ENCODE measurements at places on chromosomes 1 and 21. TPM values are rescaled to one million over a fixed set of nuclear protein-coding genes. Genes with fewer than 3 reads are reported as not detected.

DNA sequence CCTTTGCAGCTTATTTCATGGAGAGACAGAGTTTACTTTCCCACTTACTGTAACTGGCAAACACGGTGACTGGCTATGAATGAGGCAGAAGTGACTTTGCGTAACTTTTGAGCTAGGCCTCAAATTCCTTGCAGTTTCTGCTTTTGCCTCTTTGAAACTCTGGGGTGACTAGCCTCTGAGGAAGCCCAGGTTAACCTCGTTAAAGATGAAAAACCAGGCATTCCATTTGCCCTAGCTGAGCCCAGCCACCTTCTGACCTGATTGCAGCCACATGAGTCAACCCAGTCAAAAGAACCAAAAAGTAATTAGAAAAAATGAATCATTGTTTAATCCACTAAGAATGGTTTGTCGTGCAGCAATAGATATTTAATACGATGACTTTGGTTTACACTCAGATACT, 20.4 kb downstream of the PRMT6 start:
- DNase-seq = no peak

DNA sequence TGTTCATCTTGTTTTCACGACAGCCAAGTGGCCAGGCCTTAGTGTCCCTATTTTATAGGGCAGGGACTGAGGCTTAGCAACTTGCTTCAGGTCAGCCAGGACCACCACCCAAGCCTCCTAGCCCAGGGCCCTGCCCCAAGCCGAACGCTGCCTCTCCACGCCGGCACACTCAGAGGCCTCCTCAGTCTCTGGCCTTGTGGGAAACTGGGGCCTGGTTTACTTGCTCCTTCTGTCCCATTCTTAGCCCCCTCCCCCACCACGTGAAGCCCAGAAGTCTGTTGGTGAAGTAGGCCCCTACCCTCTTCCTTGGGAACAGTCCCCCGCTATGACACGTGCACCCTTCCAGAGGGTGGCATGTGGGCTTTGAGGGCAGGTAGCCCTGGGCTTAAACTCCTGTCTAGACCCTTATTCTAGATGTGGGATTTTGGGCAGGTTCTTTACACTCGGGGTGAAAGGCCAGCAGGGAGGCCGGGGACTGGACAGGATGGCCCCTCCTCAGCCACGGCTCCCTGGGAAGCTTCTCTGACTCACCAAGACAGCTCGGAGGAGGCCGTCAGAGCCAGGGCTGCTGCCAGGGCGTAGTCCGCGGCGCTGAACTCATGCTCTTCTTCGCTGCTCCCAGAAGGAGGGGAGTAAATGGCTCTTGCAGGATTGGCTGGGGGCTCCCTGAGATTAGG, 4.3 kb downstream of the MYOM3 start:
- DNase-seq = no peak

GRCh38 chr21:22725436-22725835, 1727.2 kb downstream of the NCAM2 start:
- no peak for DNase-seq

DNA sequence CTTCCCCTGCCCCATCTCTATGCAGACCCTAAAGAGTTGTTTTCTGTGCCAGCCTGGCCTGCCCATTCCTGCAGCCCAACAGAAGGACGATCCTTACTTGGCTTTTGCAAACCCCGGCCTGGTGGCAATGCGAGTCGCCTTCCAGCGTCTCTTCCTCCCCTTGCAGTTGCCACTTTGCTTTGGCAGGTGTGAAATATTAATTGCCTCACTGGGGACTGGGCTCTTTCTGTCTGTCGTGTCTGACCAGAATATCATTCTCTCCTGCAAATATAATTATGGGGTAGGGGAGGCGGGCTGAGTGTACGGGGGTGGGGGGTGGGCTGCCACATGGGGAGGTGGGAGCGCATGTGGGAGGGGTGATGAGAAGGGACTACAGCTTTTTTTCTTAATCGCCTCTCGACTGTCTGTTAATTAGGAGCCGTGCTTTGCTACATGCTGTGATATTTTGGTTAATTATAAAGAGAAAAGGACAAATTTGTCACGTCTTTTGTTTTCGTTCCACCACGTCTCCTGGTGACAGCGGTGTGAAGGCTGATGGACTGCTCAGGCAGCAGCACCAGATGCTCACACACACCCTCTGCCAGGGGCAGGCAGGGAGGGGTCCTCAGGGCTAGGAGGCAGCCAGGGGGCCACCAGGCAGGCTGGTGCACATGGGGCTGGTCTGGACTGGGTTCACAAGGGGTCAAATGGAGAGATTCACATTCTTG, 80.1 kb upstream of the CD34 start:
- DNase-seq = no peak

GRCh38 chr1:89863165-89863830, 42.5 kb downstream of the LRRC8D start:
- DNase-seq = no peak

GRCh38 chr1:39105841-39106765, 80.0 kb downstream of the NDUFS5 start:
- peak; percentile 84 for DNase-seq

DNA sequence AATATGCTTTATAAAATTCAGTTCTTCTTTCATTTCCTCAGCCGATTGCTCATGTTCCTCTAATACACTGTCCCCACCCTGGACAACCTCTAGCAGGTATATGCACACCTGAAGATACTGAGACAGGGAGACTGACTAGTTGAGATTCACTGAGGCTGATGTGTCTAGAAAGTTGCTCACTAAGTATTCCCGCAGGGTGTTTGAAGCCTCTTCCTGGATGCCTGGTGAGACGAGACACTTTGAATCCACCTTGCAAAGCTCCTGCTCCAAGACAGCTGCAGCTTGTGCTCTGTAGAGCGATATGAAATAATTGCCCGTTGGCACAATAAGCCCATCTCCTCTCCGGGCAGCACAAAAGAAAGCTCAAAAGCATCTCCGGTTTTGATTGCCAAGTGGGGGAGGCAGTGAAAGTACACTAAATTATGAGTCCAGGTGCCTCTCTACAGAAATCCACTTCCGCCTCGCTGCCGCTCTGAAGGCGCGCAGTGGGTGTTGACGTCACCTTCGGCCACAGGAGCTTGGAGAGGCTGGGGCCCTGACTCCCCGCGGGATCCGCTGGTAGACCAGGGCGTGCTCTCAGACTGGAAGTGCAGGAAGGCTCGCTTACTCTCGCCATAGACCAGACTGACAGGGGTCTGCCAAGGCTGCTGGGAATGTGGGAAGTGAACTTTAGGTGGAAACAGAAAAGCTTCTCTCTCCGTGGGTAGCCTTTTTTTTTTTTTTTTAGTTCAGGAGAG, 46.3 kb downstream of the GPA33 start:
- peak; percentile 80 for DNase-seq

DNA sequence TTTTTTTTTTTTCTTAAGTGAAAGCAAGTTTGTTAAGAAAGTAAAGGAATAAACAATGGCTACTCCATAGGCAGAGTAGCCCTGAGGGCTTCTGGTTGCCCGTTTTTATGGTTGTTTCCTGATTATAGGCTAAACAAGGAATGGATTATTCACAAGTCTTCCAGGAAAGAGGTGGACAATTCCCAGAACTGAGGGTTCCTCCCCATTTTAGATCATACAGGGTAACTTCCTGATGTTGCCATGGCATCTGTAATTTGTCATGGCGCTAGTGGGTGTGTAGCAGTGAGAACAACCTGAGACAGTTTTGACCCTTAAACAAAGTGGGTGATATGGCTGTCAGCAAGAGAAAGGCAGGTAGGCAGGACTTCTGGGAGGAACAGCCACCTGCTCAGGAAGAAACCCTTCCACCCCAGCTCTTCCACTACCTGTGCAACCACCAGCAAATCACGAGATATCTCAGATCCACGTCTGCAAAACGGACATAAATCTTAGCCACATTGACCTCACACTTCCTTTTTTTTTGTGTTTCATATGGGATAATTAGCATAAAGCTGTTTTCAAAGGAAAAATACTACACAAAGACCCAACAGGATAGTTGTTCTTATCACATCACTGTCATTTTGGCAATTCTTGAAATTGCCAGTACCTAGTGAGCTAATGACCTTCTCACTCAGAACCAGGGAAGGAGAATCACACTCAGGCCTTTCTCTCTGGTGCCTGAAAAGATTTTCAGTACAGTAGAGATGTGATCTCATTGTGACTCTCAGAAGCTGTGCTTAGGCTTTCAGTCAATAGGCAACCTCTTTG, 34.8 kb upstream of the DUSP10 start:
- DNase-seq = no peak

DNA sequence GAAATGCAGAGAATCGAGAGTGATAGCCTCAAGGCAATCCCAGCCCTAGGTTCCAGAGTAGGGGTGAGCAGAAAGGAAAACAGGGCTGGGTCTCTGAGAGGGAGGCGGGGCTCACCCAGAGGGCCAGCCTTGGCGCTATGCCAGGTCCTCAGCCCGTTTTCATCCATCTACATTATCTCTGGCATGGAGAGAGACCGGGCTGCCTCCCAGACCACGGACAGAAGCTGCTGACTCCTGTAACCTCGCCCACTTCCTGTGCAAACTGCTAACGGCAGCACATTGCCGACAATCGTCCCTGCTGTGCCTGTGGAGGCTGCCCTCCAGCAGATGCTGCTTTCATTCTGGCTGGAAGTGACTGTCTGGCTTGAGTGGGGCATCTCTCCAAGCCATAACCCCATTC, 569.1 kb downstream of the NPHP4 start:
- DNase-seq = no peak

- DNase-seq = no peak
Measured at GRCh38 chr1:40662864-40663263, 2.6 kb downstream of the RIMS3 start.

- DNase-seq = no peak
Measured at GRCh38 chr21:28522014-28522799, 470.5 kb downstream of the LTN1 start.

DNA sequence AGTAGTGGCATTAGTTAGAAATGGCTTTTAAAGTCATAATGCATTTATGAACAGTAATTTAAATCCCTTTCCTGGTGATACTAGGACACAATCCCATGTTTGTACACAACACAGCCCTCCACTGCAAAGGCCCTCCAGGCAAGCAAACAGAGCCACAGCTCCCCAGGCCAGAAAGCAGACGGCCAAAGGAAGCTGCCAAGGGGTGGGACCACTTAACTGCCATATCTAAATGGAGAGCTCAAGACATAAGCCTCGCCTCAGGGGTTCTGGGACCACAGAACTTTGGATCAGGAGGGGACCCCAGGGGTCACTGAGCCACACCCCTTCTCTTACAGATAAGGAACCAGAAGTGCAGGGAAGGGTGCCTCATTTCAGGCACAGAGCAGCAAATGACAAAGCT, 189.7 kb downstream of the KCNH1 start:
- DNase-seq = no peak

- DNase-seq = no peak
Measured at GRCh38 chr1:229086686-229087085, 184.2 kb upstream of the RAB4A start.

GRCh38 chr1:57464756-57465155, 40.9 kb upstream of the DAB1 start:
- DNase-seq = no peak

DNA sequence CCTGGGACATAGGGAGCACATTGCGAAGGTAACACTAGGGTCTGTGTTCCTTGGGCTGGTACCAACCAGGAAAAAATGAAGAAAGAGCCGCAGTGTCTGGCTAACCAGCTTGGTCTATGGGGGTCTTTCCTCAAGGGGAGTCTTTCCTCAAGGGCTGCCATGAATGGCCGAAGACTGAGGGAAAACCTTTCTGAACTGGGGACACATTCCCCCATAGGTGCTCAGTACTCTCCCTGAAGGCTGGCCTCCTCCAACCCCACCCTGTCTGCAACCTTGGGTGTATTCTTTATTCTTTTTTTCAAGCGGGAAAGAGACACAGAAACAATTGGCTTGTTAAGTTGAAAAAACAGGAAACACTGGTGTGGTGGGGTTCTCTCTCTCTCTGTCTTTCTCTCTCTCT, 200.5 kb downstream of the BACH1 start:
- DNase-seq = no peak

DNA sequence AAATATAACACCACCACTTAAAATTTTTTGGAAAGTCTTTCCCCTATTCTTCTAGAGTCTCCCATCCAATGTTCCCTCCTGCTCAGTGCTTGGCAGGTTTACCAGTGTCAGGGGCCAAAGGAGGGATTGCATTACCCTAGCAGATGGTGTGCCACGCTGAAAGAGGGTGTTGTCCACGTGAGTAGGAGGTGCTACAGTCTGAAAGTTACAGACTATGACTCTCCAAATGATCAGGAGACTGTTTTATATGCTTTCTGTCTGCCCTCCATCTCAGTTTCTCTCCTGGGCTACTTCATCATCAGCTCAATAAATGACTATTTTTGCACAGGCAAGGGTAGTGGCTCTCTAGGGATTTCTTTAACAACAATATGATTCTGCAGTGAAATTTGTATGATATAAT, 31.3 kb upstream of the ANGPTL7 start:
- DNase-seq = peak; percentile 70

DNA sequence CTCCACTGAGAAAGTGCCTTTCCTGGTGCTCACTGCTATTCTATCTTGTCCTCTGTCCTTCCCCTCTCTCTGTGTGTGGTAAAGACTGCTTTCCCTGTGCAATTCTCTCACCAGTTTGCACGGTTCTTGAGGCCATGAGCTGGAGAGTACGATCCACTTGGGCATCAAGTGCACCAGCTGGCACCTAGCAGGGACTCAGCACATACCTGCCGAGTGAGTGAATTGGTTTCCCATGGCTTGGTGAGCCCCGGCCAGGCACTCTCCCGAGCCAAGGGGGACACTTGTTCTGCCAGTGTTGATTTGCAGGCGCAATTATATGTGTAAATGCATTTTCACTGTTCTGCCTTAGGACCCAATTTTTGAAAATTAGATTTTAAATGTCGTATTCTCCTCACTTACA, 313.5 kb downstream of the DISC1 start:
- no peak for DNase-seq

DNA sequence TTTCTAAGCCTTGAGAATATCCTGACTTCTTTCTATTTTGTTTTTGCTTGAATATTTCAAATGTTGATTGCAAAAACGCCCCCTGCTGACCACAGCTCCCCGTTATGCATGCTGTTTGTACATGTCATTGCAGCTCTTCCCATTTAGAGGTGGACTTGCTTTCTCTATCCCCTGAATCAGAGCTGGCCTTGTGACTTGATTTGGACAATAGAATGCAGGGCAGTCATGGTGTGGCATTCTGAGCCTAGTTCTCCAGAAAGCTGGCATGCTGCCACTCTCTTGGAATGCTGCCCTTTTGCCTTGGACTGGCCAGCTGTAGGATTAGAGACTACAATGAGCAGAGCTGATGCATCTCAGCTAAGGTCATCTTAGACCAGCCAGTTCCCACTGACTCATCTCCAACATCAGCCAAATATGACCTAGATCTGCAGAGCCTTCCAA, 1561.5 kb downstream of the MRPL39 start:
- peak; percentile 50 for DNase-seq

- no peak for DNase-seq
Measured at GRCh38 chr1:16315437-16315836, 36.8 kb downstream of the FBXO42 start.

The RCAN1 gene
- 71.0 TPM for total RNA-seq

The CYYR1 gene
- total RNA-seq = 2.5 TPM

The F13B gene
- total RNA-seq = 46.0 TPM

The USP25 gene
- total RNA-seq = 18.5 TPM

The ERG gene
- total RNA-seq = 5.6 TPM

The F5 gene
- total RNA-seq = 110 TPM

The UTS2 gene
- not detected for total RNA-seq

The ANKRD35 gene
- 2.5 TPM for total RNA-seq

The DOP1B gene
- 20.3 TPM for total RNA-seq

The CAMTA1 gene
- 49.4 TPM for total RNA-seq

The NECAP2 gene
- total RNA-seq = 19.6 TPM

The EPHB2 gene
- 1.8 TPM for total RNA-seq
